Type B pancreatic cell (in vitro differentiated cells): ENCODE measurements at places on chromosomes 12 and 14.

- DNase-seq, result no peak
Measured at GRCh38 chr12:51334764-51335163, 10.8 kb upstream of the BIN2 start.

- no peak for DNase-seq
Measured at GRCh38 chr12:53505555-53506449, 1.5 kb downstream of the NPFF start.

DNA sequence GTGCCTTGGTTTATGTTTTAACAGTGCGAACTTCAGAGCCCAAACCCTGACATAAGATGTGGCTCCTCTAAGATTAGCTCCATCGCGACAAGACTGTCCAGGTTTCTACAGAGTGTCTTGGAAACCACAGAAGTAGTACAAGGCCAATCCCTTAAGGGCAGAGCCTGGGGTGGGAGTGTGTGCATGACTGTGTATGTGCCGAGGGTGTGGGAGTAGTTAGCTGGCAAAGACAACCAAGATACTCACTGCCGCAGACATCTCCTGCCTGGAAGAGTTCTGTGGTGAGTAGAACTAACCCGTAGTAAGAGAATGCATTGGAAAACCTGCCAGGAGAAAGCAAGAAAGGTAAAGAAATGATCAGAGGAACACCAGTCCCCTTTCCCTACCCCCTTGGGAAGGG, 54.1 kb downstream of the DAO start:
- no peak for DNase-seq

DNA sequence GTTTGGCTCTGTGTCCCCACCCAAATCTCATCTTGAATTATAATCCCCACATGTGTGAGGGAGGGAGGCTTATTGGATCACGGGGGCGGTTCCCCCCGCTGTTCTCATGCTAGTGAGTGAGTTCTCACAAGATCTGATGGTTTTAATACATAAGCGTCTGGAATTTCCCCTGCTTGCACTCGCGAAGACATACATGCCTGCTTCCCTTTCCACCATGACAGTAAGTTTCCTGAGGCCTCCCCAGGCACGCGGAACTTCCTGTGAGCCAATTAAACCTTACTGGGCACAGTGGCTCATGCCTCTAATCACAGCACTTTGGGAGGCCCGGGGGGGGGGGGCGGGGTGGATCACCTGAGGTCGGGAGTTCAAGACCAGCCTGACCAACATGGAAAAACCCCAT, 60.8 kb downstream of the R3HDM2 start:
- DNase-seq, result no peak

DNA sequence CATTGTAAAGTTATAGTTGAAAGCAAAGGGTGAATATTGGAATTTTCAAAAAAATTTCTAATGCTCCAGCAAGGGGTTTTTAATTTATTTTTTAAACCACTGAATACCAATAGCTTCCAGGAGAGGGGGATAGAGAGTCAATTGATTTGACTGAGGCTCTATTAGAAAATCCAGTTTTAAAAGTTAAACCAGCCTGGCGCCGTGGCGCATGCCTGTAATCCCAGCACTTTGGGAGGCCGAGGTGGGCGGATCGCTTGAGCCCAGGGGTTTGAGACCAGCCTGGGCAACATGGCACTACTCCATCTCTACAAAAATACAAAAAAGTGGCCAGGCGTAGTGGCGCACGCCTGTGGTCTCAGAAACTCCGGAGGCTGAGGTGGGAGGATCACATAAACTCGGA, 150.1 kb downstream of the SLC38A4 start:
- no peak for DNase-seq

- DNase-seq, result no peak
Measured at GRCh38 chr12:90489141-90489540, 465.8 kb downstream of the CCER1 start.

GRCh38 chr12:58140395-58140794, 199.0 kb downstream of the ATP23 start:
- DNase-seq, result no peak

DNA sequence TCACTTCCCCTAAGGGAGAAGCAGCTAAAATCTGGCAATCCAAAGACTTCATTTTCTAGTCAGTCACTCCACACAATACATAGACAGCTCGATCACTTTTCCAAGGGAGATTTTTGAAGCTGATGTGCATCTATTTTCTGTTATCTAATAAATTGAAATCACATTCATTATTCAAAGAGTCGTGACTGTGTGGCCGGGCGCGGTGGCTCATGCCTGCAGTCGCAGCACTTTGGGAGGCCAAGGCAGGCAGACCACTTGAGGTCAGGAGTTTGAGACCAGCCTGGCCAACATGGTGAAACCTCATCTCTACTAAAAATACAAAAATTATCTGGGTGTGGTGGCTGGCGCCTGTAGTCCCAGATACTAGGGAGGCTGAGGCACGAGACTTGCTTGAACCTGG, 27.1 kb upstream of the PTGR2 start:
- no peak for DNase-seq

DNA sequence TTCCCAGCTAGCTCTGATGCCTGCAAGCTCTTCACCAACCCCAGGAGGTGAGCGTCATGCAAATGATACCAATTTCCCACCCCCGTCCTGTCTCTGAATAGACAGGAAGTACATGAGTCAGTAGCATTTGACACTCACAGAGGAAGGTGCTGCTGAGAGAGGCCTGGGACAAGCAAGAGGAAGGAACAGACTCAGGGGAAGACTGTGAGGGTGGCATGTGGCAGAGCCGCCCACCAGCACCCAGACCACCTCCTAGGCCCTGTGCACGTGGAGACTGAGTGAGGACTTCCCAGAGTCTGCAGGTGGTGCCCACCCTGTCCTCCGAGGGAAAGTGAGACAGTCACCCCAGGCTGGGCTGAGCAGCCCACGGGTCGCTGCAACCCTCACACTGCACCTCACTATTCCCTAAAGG, 199.5 kb upstream of the SFSWAP start:
- DNase-seq, result no peak

- peak; percentile 89 for DNase-seq
Measured at GRCh38 chr14:75307700-75308379, 29.2 kb downstream of the FOS start.

DNA sequence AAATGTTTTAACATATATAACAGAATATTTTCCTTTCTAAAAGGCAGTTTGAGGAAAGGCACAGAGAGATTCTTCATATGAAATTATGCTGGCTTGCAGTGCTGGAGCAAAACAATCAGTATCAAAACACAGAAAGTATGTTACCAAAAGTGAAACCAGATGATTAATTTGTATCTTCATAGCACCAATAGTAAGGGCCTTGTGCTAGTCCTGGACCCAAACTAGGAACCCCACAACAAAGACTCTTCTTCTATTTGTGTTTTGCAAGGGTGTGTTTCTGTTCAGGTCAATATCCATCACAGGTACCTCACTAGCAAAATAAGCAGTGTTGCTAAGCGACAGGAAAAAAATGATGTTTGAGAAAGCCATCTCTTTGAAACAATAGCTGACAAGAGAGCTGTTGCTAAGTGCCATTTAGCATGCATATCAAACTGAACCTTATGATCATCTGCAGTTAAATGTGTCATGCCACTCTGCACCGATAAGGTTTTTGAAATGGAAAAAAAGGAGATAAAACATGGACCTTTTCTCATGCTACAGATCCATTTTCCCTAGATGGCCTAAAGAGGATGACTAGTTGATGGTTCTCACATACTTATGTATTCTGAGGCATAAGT, 196.2 kb upstream of the ALG10 start:
- DNase-seq, result no peak

GRCh38 chr14:44204061-44204835, 302.8 kb downstream of the FSCB start:
- no peak for DNase-seq

GRCh38 chr12:12166751-12167150, 96.0 kb downstream of the BCL2L14 start:
- no peak for DNase-seq
